ENCODE measurements at places on chromosomes 6 and 20.

DNA sequence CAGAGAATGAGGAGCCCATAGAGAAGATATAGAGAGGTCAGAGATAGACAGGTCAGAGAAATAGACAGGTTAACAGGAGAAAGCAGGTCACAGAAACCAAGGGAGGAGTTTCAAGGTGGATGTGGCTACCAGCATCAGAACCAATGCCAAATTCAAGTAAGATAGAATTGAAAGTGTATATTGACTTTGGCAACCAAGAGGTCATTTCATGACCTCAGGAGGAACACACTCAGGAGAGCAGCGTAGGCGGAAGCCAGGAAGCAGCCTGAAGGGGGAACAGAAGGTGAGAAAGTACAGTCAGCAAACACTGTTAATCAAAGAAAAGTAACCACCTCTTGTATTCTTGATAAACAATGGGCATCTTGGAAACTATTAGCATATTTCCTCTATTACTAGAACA, 33.9 kb upstream of the ALDH8A1 start:
- DNase-seq = no peak

DNA sequence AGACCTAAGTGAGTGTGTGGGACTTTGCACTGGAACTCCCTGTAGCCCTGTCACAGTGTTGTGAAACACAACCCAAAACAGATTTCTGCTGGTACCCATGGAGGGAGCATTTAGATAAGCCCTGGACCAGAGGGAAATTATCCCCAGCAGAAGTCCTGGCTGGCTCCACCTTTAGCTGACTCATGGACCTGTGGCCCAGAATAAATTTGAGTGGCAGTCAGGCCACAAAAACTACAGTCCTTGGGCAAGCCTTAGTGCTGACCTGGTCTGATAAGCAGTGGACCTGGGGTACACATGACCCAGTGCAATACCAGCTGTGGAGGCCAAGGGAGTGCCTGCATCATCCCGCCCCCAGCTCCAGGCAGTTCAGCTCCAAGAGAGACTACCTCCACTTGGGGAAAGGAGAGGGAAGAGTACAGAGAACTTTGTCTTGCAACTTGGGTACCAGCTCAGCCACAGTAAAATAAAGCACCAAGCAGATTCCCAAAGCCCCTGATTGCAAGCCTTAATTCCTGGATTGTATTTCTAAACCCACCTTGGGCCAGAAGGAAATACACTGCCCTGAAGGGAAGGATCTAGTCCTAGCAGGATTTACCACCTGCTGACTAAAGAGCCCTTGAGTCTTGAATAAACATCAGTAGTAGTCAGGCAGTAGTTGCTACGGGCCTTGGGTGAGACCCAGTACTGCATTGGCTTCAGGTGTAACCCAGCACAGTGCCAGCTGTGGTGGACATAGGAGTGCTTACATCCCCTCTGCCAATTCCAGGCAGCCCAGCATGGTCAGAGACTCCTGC, 140.4 kb upstream of the COL21A1 start:
- no peak for DNase-seq

DNA sequence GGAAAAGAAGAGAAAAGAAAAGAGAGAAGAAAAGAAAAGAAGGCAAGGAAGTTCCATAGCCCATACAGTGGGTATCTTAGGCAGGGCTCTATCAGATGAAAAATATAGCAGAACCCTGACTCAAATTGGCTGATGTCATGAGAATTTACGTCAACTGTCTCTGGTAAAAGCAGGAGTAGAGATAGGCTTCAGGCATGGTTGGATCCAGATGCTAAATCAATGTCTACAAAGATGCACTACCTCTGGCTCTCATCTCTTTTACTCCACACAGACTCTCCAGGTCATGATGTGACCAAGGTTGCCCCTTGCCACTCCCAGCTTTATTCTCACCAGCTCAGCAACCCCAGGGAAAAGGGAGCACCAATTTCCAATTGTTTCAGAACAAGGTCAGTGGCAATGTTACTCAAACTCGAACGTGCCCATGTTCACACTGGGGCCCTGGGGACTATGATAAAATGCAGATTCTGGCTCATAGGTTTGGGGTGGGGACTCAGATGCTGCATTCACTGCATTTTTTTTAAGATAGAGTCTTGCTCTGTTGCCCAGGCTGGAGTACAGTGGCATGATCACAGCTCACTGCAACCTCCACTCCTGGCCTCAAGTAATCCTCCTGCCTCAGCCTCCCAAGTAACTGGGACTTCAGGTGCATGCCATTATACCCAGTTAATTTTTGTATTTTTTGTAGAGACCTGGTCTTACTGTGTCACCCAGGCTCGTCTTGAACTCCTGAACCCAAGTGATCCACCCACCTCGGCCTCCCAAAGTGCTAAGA, 33.4 kb upstream of the PTGIS start:
- no peak for DNase-seq

- DNase-seq = peak; percentile 45
Measured at GRCh38 chr6:111105578-111105977, 18.3 kb downstream of the SLC16A10 start.

DNA sequence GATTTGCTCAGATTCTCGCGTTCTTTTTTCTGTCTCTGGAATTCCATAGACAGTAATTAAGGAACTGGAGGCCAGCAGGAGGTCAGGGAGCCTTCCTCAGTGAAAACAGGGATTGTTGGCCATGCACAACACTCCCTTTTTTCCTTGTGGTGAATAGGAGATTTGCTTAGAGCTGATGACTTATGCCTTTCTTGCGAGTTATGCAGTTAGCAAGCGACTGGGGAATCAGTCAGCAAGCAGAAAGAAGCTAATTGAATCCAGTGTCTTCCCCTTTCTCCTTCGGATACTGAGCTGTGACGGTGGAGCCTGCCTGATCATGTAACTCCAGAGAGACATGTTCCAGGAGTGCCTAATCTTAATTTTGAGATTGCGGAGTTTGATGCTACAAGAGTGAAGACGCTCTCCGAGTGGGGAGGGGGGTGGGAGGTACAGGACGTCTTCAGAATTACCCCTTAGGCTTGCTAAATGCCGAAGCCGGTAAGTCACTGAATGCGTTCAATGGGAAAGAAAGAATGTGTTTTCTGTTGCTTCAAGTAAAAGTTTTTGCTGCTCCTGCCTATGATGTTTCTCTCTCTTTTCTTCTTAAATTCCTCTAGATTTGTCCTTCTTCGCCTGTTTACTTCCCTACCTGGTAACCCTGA, 165.9 kb downstream of the SASH1 start:
- peak; percentile 92 for DNase-seq

- peak; percentile 95 for DNase-seq
Measured at GRCh38 chr6:148497257-148497656, 154.6 kb downstream of the SASH1 start.

GRCh38 chr6:41680182-41680965, 42.1 kb downstream of the MDFI start:
- no peak for DNase-seq

DNA sequence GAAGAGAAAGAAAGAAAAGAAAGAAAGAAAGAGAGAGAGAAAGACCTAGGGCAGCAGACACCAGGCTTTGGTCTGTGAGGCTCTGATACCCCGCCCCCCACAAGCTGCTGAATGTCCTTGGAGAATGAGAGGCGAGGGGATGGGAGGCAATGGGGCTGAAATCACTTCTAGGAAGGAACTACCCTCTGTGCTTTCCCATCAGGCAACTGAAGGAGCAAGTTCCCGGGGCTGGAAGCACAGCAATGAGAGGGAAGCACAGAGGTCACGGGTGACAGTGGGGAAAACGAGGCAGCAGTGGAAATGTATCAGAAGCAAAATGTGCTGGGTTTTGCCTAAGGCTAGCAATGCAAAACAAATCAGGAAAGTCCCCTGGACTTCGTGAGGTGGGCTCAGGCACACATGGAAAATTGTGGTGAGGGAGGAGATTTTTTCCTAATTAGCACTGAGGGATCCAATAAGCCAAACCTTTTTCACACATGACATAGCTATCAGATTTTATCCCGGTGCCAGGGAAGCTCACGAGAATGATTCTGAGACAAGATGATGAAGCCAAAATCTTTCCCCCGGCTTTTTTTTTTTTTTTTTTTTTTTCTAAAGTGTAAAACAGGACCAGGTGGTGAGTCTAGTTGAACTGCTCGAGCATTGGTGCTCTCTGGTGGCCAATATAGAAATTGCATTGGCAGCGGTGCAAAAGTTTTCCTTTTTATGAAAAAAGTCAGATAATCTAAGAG, 16.8 kb upstream of the ARFGEF2 start:
- peak; percentile 79 for DNase-seq

DNA sequence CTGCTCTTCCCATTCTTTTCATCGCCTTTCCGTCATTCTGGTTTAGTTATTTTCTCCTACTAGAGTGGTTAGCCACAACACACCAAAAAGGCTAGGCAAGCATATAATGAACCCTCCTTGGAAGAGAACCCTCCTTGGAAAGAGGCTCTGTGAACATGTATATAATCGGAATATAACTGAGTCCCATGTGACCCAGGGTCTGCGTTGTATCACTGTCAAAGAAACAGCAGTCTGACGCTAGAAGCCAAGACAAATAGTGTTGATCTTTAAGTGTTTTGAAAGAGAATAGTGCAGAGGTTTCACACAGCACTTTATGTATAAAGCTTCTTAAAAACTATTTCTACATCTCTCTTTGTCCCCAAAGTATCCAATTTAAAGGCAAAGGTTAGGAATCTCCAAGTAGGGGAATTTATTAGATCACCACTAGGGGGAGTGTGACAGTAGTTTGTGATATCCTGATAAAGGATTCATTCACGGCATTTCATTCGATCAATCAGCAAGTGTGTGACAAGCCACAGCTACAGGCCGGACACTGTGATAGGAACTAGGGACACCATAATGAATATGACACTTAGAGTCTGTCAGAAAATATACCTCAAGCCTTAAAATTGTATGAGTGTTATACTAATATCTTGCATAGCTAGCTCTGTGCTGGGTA, 395.3 kb downstream of the CD109 start:
- DNase-seq = peak; percentile 67

- DNase-seq = no peak
Measured at GRCh38 chr6:68108233-68108835, 526.7 kb upstream of the ADGRB3 start.

GRCh38 chr20:50338479-50339391, 148.1 kb downstream of the CEBPB start:
- peak; percentile 60 for DNase-seq

DNA sequence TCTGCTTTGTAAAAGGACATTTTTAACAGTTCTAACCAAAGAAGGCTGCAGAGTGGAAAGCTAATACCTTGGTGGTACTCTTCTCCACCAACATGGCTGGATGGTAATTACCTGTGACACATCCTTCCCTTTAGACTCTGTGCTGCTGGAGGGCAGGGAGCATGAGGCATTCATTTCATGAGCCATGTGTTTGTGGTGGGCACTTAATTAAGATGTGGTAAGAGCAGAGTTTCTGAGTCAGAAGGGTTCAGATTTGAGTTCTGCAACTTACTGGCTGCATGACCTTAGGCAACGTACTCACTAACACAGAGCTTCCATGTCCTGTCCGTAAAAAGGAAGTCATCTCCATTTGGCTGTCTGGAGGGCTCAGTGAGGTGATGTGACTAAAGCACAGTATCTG, 9.1 kb upstream of the ZNF133 start:
- DNase-seq = peak; percentile 54
